ENCODE measurements at places on chromosomes 1 and 21. TPM values are rescaled to one million over a fixed set of nuclear protein-coding genes. Genes with fewer than 3 reads are reported as not detected.

DNA sequence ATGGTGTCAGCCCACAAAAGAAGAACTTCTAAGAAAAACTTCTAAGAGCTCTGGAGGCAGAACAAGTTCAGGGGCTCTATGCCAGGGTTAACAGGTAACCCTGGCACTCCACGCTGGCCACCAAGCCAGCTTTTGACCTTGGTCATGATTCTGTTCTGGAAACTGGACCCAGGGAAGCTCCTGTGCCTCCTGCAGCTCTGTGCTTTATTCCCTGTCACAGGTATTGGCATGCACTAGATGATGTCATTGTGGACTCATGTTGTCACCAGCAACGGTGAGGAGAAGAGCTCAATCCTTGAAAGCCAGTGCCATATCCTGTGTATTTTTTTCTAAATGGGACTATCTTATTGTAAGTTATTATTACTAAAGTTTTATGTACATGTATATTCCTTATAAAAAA, 56.7 kb upstream of the GCLM start:
- DNase-seq = no peak

- DNase-seq = no peak
Observed at GRCh38 chr1:52601991-52602855, at the start of gene GPX7. TSS of gene GPX7 (plus strand) at chr1:52602371. CDS start at chr1:52602410, 39 bp downstream.

GRCh38 chr1:96840396-96840795, 118.8 kb downstream of the PTBP2 start:
- no peak for DNase-seq

- DNase-seq = no peak
Observed at GRCh38 chr1:94115900-94116436, 5.0 kb downstream of the ABCA4 start.

DNA sequence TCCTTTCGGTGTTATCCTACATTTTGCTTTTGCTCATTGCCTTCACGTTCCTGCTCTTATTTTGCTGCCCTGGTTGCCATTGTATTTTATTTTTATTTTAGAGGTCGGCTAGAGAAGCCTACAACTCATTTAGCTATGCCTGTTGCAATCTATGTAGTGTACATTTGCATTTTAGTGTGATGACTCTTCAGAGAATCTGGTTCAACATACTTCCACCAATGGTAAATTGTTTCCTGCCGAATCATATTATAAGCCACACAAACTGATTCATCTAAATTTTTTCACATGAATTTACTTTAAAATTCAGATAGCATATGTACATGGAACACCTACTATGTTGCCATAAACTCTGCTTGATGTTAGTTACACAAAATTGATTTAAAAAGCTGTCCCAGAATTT, 1596.9 kb downstream of the PLA2G4A start:
- DNase-seq = peak; percentile 29

DNA sequence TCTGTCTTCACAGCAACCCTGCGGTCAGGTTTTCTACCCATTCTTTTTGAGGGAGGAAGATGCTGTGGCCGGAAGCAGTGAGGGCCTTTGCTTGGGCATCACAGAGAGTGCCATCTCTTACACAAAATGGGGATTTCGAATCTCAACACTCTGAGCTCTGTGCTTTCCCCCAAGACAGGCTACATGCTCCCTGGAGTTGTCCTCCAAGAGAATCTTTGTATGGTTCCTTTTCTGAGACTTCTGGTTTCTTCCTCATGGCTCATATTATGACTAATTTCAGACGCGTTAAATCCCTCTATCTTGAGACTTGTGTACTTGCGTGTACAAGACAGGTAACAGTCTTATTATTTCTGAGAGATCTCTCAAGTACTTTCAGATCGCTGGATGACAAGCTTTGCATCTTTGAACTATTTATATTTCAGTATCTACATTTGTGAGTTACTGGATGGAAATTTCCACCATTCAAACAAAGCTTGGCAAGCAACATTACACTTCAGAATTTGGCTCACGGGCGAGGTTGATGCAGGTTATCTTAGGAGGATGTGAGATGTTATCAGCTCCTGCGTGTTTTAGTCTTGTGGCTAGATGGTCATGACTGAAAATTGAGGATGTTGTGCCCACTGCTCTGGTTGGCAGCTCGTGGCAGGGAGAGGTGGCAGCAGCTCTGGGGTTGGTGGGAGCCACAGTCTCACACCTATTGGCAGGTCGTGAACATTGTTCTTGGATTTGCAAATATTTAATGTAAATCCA, 19.4 kb downstream of the ABCG1 start:
- DNase-seq = no peak

DNA sequence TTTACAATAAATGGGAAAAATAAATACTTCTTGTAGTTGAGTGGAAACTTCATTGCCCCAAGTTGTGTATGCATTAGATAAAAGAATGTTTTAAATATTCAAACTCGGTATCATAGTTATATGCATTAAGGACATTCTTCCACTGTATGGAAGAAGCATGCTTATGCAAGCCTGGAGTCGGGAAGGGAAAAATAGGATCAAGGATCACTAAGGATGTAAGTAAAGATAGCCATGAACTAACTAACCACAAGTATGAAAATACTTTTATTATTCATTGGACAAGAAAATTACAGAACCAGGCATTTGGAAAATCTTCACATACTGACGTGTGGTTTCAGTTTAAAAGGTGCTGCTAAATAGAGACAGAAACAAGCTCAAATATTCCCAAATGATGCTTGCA, 26.9 kb upstream of the DPYD start:
- no peak for DNase-seq

GJA8 gene
- total RNA-seq = not detected

AIM2 gene
- not detected for total RNA-seq

CLIC6 gene
- total RNA-seq = not detected

LCA5L gene
- 2.7 TPM for total RNA-seq
